Effector memory CD4-positive, alpha-beta T cell (primary cell): ENCODE measurements at places on chromosomes 3 and 15.

DNA sequence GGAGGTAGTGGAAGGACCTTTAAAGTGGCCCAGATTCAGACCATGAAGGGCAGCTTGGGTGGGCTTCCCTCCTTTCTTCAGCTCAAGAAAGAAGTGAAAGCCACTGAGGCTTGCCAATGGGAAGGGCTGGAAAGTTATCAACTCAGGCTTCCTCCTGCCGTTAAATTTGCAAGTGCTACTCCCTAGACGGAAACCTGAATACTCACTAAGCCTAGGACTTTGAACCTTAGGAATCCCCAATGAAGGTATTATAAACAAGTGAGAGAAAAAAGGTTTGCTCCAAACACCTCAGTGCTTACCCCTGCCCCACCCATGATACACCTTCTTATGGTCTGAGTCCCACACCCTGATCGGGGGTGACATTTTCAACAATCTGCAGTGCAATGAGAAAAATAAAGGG lies 396.4 kb downstream of the SHQ1 start:
- DNase-seq, result no peak

GRCh38 chr15:57994221-57995049 lies 71.1 kb downstream of the ALDH1A2 start:
- no peak for DNase-seq

GRCh38 chr15:60673918-60674558 lies 195.1 kb upstream of the ICE2 start:
- DNase-seq, result no peak

- no peak for DNase-seq
Measured at GRCh38 chr3:171565481-171566058, 105.4 kb upstream of the TNIK start.

GRCh38 chr3:8001712-8002111 lies 499.9 kb upstream of the LMCD1 start:
- DNase-seq, result no peak
